T-helper 17 cell (primary cell): ENCODE measurements at places on chromosomes 7 and 10.
A peak's percentile ranks its signal among the peaks of the same experiment; 100 is the strongest.

GRCh38 chr10:62244785-62245467 is 23.7 kb downstream of the RTKN2 start:
- no peak for DNase-seq

DNA sequence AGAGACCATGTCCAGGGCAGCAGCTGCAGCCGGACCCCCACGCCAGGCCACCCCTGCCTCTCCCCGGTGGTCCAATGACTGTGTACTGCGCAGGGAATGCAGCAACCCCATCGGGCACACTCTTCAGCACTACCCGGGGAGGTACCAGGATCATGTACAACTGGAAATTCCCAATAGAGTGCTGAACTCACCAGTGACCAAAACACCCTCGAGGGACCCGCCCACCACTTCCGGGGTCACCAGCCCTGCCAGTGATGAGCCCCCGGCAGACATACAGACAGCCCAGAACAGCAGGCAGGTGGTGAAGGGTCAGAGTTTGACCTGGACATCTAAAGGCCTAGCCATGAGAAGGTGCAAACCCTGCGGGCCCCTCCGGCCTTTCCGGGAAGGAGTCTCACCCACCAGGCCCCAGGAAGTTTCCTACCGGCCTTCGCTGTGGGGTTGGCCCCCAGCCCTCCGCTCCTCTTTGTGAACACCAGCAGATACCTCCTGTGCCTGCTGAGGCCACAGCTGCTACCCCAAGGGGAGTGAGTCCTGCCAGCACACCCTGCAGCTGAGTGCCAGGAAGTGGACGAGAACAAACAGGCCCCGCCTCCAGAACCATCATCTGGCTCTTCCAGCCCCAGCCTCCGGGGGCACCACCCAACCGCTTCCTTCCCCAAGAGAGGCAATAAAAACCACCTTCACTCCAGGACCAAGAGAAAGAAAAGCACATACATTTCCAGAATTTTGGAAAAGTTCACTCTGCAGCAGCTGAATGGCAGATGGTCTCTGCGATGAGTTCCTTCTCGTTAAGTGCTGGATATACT is 5.0 kb upstream of the ANKRD61 start:
- DNase-seq = peak; percentile 54

GRCh38 chr10:124205432-124205831 is 112.0 kb upstream of the CHST15 start:
- DNase-seq = no peak

GRCh38 chr10:92003258-92003657 is 79.7 kb downstream of the BTAF1 start:
- no peak for DNase-seq

GRCh38 chr10:29140991-29141390 is 147.9 kb upstream of the LYZL1 start:
- no peak for DNase-seq

- no peak for DNase-seq
Measured at GRCh38 chr10:93072713-93073538, 767 bp upstream of the CYP26A1 start.

- no peak for DNase-seq
Measured at GRCh38 chr10:43390759-43391158, 18.2 kb downstream of the HNRNPF start.

GRCh38 chr10:71217266-71218045 is 5.1 kb downstream of the UNC5B start:
- DNase-seq = no peak

- DNase-seq = no peak
Measured at GRCh38 chr10:4557469-4557868, 268.5 kb upstream of the AKR1E2 start.

- DNase-seq = no peak
Measured at GRCh38 chr10:112769611-112770370, 180.3 kb upstream of the TCF7L2 start.

GRCh38 chr10:95756041-95756761 is at the start of gene ENTPD1:
Gene ENTPD1, plus strand, starts transcription at chr10:95756163. Its CDS starts 77 bp downstream, at chr10:95756240.
- DNase-seq = no peak

- no peak for DNase-seq
Measured at GRCh38 chr10:34319197-34319846, 495.8 kb downstream of the PARD3 start.

DNA sequence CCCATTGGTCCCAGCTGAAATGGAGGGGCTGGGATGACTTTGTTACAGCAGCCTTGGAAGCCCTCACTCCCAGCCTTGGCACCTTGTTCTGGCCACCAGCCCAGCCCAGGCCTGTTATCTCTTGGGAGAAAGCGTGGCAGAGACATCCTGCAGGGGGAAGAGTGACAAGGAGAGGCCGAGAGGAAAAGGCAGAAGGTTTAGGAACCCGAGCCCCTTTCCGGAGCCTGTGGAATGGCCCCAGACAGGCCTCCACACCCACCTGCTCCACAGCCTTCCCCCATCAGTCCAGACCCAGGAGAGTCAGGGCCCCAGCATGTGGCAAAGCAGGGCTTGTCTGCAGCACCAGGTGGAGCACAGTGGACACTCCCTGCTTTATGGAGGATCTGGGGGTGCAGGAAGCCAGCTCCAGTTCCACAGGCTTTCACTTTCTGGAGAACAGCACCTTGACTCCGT is 24.1 kb upstream of the TRIM8 start:
- no peak for DNase-seq
